ENCODE measurements at places on chromosomes 7 and 10.

- no peak for DNase-seq
These were observed 231.7 kb upstream of the CNTNAP2 start for GRCh38 chr7:145884716-145885514.

DNA sequence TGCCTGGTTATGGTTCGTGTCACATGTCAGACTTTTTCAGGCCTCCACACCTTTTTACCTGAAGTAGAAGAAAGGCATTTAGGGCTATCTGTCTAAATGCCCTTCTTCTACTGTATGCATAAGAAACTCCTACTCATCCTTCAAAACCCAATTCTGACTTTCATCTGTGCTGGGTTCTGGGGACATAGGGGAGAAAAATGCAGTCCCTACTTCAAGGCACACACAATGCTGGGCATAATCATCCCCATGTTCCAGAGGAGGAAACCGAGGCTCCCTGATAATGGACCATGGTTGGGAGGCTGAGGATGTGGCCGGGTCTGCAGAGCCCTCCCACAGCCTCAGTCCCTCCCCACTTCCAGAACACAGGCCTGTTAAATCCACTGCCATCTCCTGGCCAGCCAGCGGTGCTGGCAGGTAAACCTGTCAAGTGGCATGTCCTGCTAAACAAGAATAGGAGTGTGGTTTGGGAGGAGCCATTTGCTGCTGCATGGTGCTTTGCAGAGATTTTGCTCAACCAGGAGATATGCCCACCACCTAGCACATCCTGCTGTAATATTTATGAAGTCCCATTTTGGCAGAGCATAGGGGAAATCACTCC is 32.0 kb downstream of the GRID1 start:
- DNase-seq, result no peak

DNA sequence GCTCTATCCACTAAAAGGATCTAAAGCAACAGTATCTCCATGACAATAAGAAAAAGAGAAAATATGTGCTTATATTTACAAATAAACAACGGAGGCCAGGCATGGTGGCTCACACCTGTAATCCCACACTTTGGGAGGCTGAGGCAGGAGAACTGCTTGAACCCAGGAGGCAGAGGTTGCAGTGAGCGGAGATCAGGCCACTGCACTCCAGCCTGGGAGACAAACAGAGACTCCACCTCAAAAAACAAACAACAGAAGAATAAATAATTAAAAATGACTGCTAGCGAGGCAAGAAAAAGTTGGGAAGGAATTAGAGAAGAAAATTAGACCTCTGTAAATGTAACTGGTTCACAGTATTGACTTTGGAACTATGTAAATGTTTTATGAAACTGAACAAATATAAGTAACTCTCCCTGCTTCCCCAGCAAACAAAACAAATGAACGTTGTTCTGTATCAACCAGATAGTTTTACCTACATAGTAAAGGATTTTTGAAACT is 17.1 kb downstream of the TRIM24 start:
- DNase-seq, result no peak

DNA sequence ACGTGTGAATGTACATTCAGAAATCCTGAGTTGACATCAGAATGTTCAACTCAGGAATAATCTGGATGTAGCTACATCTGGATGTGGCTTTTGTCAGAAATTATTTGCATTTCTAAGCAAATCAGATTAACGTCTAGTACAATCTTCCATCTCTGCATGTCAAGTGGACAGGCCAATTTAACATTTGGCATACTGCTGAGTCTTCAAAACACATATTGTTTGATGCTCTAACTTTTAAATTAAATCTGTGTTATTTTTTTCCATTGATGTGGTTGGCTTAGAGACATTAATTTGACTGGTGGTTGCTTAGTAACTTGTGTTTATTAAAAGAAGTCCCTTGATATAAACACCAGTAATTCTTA is 3.4 kb downstream of the STAMBPL1 start:
- peak; percentile 63 for DNase-seq

- no peak for DNase-seq
These were observed 120.2 kb downstream of the NT5C2 start for GRCh38 chr10:103072891-103073290.

GRCh38 chr10:132418527-132419416 is 21.8 kb downstream of the PWWP2B start:
- no peak for DNase-seq

GRCh38 chr7:94223375-94224084 is 171.2 kb upstream of the COL1A2 start:
- no peak for DNase-seq

DNA sequence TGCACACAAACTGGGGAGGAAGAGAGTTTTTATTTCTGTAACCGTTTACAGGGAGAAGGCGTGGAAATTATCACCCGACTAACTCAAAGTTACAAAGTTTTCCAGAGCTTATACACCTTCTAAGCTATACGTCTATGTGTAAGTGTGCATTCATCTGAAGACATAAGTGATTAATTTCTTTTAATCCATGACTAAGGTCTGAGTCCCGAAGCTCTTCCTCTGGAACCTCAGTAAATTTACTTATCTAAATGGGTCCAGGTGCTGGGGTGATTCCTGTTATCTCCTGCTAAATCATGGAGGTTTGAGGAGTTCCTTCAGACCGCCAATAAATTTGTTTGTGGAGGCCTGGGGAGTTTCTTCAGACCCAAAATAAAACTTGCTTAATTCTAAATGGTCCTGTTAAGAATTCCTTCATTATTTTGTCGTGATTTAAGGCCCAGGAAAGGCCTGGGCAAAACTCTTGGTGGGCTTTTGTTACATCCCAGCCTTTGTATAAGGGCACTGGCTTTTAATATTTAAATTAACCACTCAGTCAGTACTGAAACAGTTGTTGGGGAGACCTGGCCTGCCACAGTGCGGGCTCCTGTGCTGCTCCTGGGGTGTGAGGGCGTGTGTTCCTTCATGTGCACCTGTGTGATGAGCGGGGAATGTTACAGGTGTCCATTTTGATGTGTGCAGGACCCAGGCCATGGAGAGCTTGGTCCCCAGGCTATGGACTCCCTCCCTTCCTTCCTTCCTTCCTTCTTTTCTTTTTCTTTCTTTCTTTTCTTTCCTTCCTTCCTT is 5.8 kb upstream of the METTL27 start:
- DNase-seq, result no peak

DNA sequence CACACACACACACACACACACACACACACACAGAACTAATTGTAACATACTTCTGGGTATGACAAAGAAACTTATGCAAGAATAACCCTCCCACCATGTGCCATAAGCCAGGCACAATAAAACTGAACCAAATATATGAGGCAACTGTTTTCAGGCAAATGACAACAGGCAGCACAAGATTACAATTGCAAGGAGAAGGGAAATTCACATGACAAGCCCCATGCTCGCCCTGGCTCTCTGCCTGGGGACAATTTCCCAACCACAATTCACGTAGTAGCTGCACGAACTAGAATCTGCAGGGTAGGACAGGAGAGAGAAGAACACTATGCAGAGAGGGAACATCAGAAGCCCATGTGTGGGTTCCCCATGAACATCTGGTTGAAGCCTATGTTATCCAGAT is 143.3 kb downstream of the CALN1 start:
- DNase-seq, result no peak

- DNase-seq, result no peak
These were observed 24.4 kb upstream of the LRRC4 start for GRCh38 chr7:128055637-128056036.

GRCh38 chr7:91228327-91228726 is 35.9 kb upstream of the FZD1 start:
- no peak for DNase-seq

- no peak for DNase-seq
These were observed 18.8 kb downstream of the NUDT1 start for GRCh38 chr7:2260820-2261219.

DNA sequence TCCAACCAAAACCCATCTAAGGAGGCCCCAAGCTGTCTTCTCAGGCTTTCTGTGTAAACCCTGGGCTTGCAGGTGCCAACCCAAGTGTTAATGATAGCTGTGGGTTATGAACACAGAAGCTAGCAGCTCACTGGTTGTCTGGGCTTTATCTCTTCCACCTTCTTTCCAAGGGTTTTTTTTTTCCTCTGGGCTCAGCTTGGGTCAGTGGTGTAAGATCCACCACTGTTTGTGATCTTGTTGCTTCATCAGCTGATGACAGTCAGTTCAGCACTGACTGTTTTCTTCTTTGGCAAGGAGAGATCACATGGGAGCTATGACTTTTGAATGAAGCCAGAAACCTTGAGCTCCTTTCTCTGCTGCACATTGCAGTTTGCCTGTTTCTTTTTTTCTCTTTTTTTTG is 4.6 kb downstream of the GTPBP4 start:
- DNase-seq, result no peak

DNA sequence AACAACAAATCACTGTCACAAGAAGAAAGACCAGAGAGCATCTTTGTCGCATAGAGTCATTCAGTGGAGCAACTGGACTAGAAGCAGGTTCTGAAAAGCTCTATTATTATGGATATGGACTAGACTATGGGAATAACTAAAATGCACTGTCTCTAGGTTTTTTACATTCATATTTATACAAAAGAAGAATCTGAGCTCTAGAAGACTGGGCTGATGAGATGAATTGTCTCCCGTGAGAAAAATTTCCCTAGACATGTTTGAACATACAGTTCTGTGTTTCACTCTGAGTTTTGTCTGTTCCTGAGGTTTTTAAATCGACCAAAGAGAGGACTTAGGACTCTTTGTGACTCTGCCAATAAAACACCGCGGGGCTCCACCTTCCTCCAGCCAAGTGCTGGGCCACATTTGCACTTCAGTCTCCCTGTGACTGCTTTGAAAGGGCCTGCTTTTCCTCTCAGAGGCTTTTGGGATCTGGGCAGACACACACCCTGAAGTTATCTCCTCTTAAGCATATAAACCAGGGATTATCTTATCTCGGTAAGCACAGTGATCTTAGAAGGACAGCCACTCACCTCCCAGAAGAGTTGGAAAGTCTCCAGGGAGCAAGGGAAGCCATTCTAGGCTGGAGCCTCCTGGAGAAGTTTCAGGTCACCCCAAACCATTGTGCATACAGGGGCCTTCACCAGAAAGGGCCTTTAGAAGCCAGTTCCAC is 101.0 kb upstream of the JCAD start:
- no peak for DNase-seq

DNA sequence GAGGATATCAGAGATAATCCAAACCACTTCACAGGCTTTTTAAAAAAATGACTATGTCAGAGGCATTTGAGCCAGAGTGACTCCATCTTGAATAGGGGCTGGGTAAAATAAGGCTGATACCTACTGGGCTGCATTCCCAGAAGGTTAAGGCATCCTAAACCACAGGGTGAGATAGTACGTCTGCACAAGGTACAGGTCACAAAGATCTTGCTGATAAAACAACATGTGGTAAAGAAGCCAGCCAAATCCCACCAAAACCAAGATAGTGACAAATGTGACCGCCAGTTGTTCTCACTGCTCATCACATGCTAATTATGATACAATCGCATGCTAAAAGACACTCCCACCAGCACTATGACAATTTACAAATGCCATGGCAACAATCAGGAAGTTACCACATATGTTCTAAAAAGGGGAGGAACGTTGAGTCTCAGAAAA is 177.5 kb downstream of the RAPGEF5 start:
- DNase-seq, result no peak

GRCh38 chr10:48577158-48577557 is 27.7 kb downstream of the ARHGAP22 start:
- peak; percentile 10 for DNase-seq

GRCh38 chr10:21260066-21260465 is 265.4 kb downstream of the SKIDA1 start:
- DNase-seq, result no peak

- DNase-seq, result no peak
These were observed 1.3 kb upstream of the FAM3C start for GRCh38 chr7:121397361-121397760.

- DNase-seq, result no peak
These were observed 38.2 kb downstream of the MYL10 start for GRCh38 chr7:101590663-101591435.

- no peak for DNase-seq
These were observed 91.8 kb downstream of the ARHGAP12 start for GRCh38 chr10:31836569-31837406.

GRCh38 chr7:130141161-130141883 is 63.9 kb downstream of the TMEM209 start:
- peak; percentile 22 for DNase-seq

All from CD4-positive, alpha-beta T cell treated with Interleukin-4 for 4 hours (primary cell).